HFF-Myc (cell line): ENCODE measurements at places on chromosomes 7 and 10.
A peak's percentile ranks its signal among the peaks of the same experiment; 100 is the strongest.

- peak; percentile 14 for DNase-seq
Measured at GRCh38 chr10:116521424-116522290, 24.1 kb upstream of the PNLIP start.

- no peak for DNase-seq
Measured at GRCh38 chr7:117364339-117365080, 41.7 kb upstream of the WNT2 start.

DNA sequence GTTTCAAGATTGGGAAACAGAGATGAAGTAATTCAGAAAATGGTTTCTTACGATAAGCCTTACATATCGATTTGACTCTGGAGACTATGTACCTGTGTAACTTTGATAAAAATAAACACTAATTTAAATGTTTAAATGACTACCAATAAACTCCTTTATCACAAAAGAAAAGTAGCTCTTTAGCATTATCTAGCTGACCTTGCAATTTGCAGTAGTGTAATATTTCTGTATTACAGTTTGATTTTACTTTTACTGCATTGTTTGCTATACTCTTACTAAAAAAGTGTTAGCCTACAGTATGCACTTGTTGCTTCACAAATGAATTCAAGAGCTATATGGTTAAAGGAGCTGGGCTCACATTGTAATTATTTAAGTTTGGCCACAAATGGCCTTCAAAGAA lies 77.8 kb upstream of the ZNF804B start:
- no peak for DNase-seq

GRCh38 chr10:19993714-19994315 lies 177.6 kb downstream of the PLXDC2 start:
- no peak for DNase-seq

DNA sequence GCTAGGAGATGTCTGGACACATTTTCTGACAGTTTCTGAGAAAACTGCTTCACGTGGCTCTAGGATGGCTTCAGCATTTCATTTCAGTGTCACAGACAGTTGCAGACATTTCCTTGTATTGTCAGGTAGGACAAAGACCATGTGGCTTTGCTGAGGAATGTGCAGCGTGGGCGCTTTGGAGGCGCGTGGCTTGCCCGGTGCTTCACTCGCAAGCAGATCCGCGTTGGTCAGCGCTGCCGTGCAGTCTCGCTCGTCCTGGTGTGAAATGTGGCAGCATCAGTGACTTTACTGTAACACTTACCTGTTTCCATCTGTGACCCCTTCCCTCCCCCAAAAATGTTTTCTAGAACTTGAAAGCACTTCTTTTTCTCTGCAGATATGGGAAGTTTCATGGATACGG lies 340.5 kb downstream of the SDK1 start:
- no peak for DNase-seq

- no peak for DNase-seq
Measured at GRCh38 chr10:110546077-110546476, 21.4 kb upstream of the SMC3 start.

DNA sequence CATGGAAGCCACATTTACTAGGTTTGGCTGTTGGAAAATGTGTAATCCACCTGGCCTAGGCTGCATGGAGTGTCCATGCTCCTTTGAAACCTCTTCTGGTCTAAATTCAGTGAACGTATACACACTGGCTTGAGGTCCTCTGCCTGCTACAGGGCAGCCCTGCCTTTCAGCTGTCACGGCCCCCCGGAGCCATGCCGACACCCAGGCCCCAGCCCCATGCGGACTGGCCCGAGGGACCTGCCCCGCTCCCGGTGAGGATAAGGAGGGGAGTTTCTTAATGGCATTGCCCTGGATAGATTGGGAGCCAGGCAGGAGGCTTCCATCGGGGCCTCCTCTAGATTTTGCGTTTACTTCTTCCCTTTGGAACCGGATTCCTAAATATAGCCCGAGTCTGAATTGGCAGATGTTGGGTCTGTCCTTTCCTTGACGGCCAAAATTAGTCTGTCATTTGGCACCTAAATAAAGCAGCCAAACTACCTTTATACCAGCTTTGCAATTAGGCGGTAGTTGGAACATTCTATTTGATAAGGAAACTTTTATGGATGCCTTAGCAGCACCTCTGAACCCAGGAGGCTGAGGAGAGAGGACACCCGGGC lies 72.1 kb upstream of the SH2B2 start:
- DNase-seq, result no peak

DNA sequence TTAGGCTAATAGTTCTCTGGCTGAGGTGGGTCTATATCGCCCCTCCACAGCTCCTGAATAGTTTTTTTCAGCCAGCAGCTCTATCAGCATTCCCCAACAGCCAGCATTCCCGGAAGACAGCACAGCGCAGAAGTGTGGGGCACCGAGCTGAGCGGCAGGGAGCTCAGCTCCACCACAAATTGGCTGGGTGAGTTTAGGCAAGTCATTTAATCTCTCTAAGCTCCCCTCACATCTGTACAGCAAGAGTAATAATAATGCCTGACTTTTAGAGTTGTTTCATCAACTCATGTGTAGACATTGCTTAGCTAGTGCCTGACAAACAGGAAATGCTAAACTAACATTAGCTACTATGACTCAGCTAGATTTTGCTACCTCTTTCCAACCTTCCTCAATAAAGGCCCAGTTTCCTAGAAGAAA lies 247.9 kb upstream of the PTN start:
- peak; percentile 21 for DNase-seq

DNA sequence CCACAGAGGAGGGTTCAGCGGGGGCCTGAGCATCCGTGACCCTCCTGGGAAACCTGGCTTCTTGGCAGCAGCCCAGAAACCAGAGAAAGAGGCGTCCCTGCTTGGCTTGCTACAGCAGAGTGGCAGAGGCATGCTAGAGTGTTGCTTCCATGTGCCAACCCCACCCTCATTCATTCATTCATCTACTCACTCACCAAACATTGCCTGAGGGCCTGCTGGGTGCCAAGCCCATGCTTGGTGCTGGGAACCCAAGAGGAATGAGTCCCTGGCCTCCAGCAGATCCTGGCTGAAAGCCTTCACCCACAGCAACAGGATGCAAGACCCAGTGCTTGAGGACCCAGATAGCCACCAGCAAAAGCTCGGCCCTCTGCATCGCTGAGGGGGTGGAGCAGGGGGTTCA lies 129.0 kb downstream of the CDH23 start:
- no peak for DNase-seq

DNA sequence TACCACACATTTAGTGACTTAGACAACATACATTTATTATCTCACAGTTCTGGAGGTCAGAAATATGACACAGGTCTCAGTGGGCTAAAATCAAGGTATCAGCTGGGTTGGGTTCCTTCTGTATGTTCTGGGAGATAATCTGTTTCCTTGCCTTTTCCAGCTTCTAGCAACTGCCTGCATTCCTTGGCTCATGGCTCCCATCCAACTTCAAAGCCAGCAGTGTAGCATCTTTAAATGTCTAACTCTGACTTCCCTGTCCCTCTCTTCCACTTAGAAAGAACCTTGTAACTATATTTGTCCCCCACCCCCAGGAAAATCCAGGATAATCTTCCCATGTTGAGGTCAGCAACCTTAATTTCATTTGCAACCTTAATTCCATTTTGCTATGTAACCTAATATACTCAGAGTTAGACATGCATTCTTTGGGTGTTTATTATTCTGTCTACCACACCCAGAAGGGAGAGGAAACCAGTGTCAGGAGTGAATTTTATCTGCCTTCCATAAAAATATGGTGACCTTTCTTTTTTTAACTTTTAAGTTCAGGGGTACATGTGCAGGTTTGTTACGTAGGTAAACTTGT lies 57.3 kb upstream of the SMIM30 start:
- no peak for DNase-seq

GRCh38 chr7:158432369-158433341 lies 155.0 kb downstream of the PTPRN2 start:
- no peak for DNase-seq

DNA sequence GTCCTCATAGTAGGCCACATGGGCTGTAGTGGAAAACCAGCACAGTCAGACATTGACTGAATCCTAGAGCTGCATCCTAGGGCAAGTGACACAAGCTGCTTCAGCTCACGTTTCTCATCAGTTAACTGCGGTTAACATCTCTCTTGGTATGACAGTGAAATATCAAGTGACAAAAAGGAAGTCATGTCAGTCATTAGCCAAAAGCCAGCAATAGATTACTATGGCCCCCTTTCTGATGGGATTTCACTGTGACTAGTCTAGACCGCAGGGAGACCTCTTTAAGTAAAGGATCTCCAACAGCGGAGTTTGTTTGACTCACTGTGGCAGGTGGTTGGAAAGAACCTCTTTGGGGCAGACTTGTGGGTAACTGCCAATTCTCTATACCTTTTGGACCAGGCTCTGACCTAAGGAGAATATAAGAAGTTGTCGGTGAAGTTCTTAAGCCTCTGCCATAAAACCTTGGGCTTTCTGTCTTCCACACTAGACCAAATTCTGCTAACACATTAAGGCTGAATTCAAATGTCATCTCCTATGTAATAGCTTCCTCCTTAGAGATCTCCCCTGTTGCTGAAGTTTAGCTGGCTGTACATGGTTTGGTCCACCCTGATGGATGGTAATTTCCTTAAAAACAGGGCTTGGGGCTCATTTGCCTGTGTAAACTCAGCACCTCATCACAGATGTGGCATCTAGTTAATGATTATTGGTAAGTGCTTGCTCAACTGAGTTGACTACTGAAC lies 115.3 kb downstream of the SGMS1 start:
- no peak for DNase-seq

DNA sequence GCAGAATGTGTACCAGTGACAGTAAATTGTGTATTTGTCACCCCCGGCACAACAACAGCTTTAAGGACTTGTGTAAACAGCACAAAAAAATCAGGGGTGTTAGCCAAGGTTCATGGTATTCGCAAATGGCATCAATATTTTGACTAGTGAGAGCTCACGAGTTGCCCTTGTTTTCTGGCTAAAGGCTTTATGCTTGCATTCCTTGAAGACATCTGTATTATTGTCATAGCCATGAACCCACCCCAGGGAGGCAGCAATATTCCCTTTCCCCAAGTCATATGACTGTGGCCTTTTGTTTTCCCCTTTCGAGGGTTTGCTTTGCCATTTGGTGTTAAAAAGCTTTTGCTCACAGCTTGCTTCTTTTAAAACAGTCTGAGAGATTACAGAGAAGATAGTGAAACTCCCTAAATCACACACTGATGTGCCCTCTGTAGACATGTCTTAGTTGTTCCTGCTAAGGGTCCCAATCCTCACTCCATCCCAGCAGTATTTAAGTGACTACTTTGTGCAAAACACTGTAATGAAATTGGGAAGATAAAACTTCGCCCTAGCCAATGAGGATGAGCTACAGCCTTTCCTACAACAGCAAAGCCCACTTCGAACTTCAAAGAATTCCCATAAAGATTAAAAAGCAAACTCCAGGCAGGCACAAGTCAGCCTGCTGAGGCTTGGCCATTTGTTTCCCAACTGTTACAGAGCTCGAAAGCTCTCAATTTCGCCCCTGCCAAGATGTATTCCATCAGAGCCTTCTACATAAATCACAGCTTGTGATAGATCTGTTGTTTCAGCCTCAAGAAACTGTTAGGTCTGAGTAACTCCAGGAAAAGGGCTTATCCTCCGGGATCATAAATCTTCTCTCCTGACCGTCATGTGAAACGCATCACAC lies 172.3 kb downstream of the ADAM12 start:
- no peak for DNase-seq

DNA sequence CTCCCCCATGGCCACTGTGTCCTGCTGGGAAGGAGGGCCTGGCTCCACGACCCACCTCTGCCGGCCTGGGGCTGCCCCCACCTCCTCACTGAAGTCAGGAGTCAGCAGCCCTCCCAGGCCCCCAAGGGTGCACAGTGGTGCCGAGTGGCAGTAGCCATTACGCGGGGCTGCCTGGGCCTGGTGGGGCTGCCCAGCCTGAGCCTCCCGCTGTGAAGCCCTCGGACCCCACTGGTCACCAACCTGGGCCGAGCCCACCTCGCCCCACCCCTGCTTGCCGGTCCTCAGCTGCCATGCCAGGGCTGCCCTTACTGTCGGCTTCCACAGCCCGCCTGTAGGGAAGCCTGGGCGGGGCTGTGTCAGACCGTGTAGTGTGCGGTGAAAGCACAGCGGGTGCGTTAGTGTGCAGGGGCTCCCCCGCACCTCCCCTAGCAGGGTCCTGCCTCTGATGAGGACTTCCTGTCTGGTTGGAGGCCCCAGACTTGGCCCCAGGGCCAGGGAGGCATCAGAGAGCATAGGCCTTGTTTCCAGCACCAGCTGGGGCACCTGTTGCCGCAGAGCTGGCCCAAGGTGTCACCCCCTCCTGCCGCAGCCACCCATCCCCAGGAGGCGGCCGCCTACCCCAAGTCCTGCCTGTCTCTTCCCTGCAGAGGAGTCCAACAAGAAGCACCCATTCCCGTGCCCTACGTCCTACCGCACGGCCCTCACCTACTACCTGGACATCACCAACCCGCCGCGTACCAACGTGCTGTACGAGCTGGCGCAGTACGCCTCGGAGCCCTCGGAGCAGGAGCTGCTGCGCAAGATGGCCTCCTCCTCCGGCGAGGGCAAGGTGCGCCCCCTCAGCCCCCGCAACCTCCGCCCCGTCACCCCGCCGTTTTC lies 10.0 kb downstream of the TMEM120A start:
- DNase-seq, result no peak

GRCh38 chr10:33240931-33241330 lies 93.5 kb downstream of the NRP1 start:
- DNase-seq, result no peak

DNA sequence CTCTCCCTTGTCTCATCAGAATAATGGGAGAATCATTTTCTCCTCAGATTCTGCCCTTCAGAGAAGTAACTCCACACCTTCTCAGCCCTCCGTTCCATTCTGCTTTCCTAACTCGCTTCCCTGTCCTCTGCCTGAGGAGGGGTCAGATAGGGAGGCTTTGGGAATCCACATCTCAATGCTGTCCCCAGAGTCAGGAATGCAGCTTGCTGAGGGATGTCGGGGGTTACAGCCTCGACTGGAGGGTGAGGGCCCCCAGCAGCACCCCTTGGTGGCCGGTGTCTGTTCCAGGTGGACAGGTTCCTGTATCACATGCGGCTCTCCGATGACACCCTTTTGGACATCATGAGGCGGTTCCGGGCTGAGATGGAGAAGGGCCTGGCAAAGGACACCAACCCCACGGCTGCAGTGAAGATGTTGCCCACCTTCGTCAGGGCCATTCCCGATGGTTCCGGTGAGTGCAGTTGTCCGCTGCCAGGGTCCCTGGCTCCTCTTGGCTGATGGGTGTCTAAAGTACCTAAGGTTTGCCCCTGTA lies 6.9 kb downstream of the HKDC1 start:
- DNase-seq, result no peak

DNA sequence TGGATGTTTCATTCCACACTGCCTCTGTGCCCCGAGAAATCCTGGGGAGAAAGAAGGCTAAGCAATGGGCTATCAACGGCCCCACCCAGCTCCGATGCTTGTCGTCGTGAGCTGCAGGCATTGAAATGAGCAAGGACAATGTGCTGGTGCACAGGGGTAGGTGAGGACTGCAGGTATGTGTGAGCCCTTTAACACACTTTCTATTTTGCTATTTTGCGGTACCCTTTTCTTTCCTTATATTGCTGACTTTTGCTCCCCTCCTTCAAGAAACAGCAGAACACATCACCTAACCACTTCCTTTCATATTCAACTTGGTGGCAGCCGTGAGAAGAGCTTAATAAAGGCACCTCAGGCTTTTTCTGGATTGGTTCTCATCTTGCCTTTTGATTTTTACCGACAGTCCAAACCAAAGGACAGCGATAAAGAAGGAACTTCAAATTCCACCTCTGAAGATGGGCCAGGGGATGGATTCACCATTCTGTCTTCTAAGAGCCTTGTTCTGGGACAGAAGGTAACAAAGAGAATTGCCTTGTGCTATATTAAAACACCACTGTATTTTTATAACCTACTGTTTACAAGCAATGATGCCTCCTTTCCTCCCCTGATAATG lies 39.2 kb downstream of the AIFM2 start:
- no peak for DNase-seq
